ENCODE measurements at places on chromosomes 2 and 18. TPM values are rescaled to one million over a fixed set of nuclear protein-coding genes. Genes with fewer than 3 reads are reported as not detected.

DNA sequence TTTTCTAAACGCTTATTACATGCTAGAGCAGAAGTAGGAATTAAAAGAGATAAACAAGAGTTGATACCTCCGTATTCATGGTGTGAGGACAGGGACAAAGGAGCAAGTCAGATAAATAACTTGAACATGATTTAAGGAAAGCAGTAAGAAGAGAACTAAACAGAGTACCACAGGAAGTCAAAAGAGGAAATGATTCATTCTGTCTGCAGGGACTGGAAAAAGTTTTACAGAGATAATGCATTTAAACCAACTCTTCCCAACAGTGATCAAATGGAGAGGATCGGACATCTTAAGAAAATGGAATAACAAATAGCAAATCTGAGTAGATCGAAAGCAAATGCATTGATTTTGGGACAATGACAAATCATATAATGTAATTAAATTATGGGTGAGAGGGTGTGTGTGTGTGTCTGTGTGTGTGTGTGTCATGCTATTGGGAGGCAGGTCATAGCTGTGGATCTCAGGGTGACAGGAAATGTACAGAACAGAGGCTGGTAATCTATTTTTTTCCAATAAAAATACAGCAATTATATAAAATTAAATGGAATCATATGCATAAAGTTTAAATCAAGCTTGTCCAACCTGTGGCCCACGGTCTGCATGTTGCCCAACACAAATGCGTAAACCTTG is 113.4 kb downstream of the MC4R start:
- DNase-seq = no peak

The C2orf80 gene
- not detected for total RNA-seq

DNA sequence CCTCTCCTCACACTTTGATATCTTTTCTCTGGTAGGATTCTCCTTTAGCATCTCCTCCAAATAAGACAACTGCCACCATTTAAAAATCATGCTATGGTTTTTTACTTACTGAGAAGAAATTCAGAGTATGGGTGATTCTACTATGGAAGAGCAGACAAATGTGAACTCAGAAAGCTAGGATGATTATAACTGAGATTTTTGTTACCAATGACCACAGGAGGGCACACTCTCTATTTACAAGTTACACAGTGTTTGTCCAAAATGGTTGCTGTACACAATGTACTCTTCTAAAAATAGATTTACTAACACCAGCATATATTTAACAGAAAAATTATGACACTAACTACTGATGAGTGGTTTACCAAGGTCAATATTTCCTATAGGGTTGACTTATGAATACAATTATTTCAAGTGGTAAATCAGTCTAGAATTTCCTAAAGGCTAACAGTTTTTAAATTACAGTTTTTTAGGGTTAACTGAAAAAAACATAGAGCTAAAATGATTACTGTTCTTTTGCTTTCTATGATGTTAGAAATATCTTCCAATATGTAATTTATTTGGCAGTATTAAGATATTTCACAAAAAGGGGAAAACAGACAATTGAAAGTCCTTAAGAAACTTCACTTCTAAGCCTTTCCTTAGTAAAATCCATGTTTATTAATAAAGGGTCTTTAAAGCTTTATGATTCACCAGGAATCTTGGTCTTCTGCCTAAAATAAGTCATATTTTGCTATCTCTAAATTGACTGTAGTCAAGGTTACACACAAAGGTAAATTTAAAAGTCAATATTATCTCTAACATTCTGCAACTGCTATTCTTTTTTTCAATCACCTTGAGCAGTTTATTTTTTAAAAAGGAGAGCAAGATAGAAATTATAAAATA is 57.2 kb downstream of the MAP4K3 start:
- no peak for DNase-seq

The MGAT4A gene
- 24.8 TPM for total RNA-seq

Measured in activated T-cell treated with anti-CD3 and anti-CD28 coated beads, Interleukin-2, amount 50 U/mL, for 4 hours (primary cell).